ENCODE measurements at places on chromosomes 16 and 17.

- DNase-seq = no peak
Measured at GRCh38 chr17:51499897-51500296, 239.6 kb downstream of the UTP18 start.

DNA sequence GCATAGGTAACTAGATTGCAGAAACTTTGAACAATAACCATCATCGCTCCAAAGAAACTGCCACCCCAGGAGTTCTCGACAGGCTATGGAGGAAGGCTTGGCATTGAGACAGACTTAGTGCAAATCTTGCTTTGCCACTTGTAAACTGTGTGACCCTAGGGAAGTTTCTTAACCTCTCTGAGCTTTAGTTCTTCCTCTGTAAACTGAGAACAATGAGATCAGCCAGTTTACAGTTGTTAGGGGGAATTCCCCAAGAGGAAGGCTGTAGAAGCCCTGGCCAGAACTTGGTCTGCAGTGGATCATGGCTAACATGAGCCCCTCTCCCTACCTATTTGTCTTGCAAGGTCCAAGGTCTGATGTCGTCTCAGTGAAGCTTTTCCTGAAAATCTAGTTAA is 78.9 kb downstream of the NT5M start:
- DNase-seq = no peak

DNA sequence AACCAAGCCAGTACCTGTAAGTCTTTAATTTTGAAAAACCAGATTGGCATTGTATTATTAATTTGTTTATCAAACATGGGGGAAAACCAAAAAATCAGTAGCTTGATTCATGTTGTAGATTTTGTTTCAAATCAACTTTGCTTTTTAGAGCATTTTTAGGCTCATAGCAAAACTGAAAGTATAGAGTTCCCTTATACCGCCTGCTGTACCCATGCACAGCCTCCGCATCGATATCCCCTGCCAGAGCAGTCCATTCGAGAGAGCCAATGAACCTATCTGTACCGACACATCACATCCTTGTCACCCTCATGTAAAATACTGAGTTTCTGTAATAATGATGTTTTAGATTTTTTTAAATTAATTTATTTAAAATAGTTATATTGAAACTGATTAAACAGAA is 16.2 kb upstream of the MRC2 start:
- no peak for DNase-seq

- no peak for DNase-seq
Measured at GRCh38 chr16:67234180-67234597, 7.3 kb downstream of the TMEM208 start.

- no peak for DNase-seq
Measured at GRCh38 chr16:31265329-31266245, 5.8 kb downstream of the ITGAM start.

- peak; percentile 84 for DNase-seq
Measured at GRCh38 chr17:50212121-50212843, 10.9 kb upstream of the COL1A1 start.

GRCh38 chr17:67433248-67433924 is 56.3 kb downstream of the PITPNC1 start:
- DNase-seq = no peak

- DNase-seq = peak; percentile 62
Measured at GRCh38 chr17:40341808-40342503, 22.6 kb downstream of the GJD3 start.

Data from fibroblast of skin of right quadriceps (primary cell).